ENCODE measurements at places on chromosomes 3 and 15.
A peak's percentile ranks its signal among the peaks of the same experiment; 100 is the strongest.

GRCh38 chr3:4776980-4777581 lies 202.2 kb upstream of the BHLHE40 start:
- DNase-seq = peak; percentile 20

- no peak for DNase-seq
These were observed 95.4 kb upstream of the KLHL25 start for GRCh38 chr15:85889956-85890619.

DNA sequence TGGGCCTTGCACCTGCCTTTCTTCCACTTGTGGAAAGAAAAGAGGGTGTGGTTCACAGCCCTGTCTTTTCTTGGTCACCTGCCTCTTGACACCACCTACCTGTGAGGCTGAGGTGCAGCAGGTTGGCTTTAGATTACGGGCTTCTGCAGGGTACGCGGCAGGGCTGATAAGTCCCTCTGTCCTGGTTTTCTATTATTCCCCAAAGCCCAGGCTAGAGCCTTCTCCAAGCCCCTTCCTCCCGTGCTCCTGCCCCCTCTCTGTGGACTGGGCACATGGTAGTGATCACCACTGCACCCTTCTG lies 44.8 kb upstream of the HACD2 start:
- DNase-seq = no peak

DNA sequence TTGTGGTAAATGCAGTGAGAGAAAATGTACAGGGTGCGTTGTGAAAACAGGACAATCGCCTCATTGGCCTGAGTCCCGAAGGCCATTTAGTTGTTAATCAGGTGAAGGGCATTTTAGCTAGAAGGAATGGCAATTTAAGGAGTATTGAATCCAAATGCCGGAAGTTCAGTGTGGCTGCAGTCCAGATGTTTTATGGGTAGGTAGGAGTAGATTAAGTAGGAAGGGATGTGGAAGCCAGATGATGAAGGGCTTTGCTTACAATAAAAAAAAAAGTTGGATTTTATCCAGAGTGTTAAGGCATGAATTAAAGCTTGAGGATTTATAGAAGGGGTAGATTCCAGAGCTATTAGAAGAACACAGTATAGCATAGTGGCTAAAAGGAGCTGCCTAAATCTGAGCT lies 572.7 kb downstream of the NLGN1 start:
- DNase-seq = no peak

DNA sequence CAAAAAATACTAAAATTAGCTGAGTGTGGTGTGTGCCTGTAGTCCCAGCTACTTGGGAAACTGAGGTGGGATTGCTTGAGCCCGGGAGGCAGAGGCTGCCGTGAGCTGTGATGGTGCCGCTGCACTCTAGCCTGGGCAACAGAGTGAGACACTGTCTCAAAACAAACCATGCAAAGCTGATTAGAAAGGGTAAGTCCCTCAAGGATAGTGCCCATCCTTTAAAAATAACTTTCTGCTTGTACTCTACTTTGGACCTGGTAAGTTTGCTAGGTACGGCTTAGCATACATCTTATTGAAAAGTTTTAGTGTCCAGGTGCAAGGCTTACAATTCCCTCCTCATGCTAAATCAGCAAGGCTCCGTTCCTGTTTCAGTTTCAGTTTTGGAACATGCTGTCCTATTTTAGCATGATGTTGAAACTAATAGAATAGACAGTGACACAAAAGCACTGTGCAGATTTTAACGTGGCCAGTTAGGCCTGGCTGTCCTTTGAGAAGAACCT lies 21.4 kb downstream of the FEM1B start:
- DNase-seq = peak; percentile 85

GRCh38 chr15:29988701-29989100 lies 94.1 kb upstream of the GOLGA8J start:
- no peak for DNase-seq

DNA sequence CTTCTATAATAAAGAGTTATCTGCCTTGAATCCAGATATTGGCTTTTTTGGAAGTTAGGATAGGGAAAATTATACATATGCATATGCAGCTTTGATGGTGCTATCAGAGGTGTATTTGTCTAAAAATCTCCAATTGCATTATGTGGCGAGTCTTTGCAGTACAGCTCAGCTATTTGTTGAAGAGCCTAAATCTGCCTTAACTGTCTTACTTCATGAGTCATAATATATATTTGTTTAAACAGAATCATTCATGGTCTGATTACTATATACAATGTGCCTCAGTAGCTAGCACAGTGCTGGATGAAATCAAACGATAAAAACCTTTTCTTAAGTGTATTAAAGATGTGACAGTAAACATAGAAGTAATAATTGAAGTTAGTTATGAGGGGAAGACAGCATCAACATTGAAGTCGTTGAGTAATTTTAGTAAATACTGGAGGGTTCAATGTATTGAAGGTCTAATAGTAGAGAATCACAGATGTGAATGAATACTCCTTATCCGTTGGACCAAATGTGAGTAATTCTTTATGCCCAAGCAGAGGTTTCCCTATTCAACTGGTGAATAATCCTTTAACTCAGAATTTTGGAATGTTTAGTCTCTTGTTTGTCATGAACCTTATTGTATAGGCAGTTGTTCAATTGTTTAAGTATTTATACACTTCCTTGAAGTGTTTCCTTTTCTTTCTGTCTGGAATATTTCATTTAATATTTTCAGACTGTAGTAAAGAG lies 74.8 kb upstream of the NAALADL2 start:
- DNase-seq = no peak

GRCh38 chr3:182179631-182180030 lies 467.9 kb downstream of the SOX2 start:
- DNase-seq = no peak

- DNase-seq = no peak
These were observed 389.7 kb downstream of the RAP2B start for GRCh38 chr3:153551536-153552285.

- no peak for DNase-seq
These were observed 15.2 kb downstream of the DNAJC19 start for GRCh38 chr3:180974286-180974685.
